ENCODE measurements at places on chromosomes 1 and 21.

- DNase-seq, result no peak
Observed at GRCh38 chr1:106680776-106681344, 375.6 kb upstream of the PRMT6 start.

DNA sequence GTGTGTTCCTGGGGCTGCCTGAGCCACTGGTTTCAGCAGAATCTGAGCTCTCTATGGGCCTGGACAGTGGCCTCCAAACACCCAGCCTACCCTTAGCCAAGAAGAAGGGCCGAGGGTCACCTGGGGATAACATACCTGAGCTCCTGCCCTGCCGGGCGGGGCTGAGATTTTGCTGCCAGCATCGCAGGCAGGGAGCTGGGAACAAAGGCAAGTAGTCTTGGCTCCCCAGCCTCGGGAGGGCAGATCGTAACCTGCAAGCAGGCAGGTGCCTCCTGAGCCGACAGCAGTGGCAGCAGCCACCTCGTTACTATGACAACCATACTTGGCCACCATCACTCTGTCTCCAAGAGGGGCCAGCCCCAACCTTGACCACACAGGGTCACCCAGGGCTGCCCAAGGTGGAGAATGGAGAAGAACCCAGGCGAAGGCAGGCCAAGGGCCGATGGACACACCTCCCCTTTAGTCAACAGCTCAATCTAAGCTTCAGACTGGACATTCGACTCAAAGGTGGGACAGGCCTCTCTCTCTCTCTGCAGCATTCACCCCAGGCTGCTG is 54.6 kb downstream of the TOMM20 start:
- no peak for DNase-seq

GRCh38 chr1:231497629-231498152 is 30.8 kb upstream of the TSNAX start:
- no peak for DNase-seq

GRCh38 chr1:23436520-23437354 is 12.2 kb upstream of the TCEA3 start:
- peak; percentile 18 for DNase-seq

DNA sequence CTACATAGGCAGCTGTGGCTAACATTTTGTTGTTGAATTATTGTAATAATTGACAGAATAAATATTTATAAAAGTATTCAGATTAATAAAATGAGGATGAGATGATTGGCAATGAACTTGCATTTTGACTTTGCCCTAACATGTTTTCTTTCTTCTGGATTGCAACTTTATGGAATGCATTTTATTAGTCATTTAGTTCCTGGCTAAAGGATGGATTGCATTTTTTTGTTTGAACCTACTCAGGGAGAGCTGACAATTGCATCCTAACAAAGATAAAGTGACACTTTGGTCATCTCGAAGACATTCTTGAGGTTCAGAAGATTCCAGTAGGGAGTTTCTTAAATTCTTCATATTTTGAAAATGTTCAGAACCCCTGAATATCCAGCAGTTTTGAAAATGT is 37.5 kb downstream of the PGM1 start:
- no peak for DNase-seq

GRCh38 chr1:240258910-240259309 is 167.2 kb downstream of the FMN2 start:
- DNase-seq, result no peak

DNA sequence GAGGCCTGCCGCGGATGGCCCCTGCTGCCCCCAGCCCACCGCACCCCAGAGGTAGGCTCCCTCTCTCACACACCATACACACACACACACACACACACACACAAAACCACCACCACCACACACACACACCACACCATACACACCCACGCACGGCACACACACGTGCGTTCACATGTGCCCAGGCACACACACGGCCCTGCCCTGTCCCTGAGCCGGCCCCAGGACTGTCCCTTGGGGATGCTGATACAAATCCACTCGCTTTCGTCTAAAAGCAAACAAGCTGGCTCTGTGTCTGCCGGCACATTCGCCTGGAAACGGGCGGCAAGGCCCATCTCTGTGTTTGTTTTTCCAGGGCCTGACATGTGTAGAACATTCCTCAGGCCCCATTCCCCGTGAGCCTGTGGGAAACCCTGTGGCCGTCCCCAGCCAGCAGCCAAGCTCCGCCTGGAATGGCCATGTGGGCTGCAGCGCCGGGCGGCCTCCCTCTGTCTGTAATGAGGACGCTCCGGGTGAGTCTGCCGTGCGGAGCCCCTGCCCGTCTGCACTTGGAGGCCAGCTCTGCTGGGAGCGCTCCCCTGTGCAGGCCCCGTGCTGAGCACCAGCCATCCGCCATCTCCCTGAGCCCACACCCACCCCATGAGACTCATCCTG is 67.4 kb downstream of the DMRTB1 start:
- no peak for DNase-seq

DNA sequence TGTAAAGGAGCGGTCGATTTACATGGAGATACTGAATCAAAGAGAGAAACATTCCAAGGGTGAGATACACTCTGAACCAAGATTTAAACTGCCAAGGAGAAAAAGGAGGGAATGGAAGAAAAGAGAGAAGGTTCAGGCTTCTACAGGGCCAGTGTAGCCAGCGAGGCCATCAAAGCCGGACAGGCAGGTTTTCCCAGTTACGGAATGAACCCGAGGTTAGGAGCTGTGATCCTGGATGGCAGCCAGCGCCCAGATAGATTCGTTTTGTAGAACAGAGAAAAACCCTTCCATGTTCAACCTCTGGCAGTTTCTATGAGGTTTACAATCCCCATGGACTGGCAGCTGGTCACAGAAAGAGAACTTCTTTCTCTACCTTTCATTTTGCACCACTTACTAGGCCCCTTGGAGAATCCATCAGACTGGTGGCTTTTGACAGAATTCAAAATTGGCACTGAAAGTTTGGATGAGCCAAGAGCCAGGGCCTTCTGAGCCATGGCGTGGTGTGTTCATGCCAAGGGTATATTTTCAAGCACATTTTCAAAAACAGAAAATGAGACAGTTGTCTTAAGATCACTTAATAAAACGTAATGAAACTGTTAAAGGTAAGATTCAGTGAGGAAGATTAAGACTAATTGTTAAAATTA is 171.5 kb downstream of the RUNX1 start:
- DNase-seq, result no peak

GRCh38 chr1:210617293-210617692 is 288.6 kb downstream of the HHAT start:
- DNase-seq, result no peak

DNA sequence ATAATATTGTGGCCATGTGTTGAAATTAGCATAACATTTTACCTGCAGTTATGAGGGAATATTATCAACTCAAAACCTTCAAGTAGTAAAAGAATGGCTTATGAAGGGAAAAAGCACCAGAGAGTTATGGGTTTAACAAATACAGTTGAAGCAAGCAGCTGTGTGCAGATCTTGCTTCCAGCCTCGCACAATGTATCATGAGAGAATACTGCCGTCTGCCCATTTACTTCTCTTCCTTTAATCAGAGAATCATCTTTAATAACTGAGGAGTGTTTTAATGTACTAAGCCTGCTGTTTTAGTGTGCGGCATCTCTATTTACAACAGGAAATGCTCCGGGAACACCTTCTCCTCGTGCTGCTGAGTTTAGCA is 120.9 kb downstream of the ATG4C start:
- no peak for DNase-seq

DNA sequence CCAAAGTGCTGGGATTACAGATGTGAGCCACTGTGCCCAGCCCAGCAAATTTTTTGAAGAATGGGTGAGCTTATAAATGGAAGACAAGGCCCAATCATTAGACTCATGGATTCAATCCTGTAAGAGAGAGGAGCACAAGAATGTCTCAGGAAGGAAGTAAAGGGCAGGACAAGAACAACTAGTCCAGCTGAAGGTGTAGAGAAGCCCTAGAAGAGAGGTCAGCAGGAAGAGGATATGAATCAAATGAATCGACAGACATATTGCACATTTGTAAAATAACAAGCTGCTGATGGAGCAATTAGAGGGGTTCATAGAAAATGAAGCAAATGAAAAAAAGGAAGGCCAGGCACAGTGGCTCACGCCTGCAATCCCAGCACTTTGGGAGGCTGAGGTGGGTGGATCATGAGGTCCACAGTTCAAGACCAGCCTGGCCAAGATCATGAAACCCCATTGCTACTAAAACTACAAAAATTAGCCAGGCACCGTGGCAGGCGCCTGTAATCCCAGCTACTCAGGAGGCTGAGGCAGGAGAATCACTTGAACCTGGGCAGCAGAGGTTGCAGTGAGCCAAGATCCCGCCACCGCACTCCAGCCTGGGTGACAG is 74.9 kb downstream of the MIS18A start:
- no peak for DNase-seq

DNA sequence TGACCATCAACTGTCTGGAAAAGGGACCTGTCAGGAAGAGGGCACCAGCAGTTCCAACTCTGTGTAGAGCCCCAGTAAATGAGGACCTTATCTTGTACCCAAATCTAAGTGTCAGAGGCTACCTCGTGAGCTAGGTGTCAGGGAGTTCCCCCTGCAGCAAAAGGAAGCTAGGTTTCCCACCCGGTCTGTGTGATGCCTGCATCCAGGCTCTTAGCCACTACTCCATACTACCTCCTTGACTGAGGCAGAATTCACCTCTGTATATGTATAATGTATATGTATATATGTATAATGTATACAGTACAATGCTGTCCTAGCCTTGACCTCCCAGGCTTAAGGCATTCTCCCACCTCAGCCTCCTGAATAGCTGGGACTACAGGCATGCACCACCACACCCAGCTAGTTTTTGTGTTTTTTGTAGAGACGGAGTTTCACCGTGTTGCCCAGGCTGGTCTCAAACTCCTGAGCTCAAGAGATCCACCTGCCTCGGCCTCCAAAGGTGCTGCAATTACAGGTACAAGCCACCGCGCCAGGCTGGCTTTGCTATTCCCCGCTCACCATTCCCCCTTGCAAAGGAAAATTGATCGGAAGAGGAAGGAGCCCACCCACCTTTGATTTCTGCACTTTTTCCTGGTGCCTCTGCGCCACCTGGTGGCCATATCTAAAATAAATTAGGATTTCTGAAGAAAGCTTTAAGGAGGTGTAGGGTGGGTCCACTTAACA is 15.7 kb upstream of the LUZP1 start:
- DNase-seq, result peak; percentile 57

DNA sequence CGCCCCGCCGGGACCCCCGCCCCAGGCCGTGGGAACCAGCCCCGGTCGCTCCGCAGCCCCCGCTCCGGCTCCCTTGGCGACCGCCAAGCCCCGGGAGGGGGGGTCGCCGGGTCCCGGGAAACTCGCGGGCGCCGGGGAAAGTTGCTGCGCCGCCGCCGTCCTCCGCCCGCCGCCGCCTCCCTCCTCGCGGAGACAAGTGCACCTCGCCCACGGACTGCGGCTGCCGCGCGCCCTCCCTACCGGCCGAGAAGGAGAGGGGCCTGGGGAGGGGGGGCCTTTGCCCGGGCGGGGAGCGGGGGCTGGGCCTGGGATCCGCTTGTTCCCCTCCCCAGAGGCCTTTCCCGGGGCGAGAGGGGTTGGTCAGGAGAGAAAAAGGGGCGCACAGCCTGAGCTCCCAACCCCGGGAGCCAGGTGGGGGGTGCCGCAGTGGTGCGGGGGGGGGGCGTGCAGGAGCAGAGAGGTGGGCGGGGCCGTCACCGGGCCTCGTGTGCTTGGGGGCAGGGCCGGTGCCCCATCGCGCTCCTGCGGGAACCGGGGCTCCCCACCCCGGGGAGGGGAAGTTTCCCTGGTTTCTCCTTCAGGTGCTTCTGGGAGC is 592 bp downstream of the AGRN start:
- DNase-seq, result no peak

DNA sequence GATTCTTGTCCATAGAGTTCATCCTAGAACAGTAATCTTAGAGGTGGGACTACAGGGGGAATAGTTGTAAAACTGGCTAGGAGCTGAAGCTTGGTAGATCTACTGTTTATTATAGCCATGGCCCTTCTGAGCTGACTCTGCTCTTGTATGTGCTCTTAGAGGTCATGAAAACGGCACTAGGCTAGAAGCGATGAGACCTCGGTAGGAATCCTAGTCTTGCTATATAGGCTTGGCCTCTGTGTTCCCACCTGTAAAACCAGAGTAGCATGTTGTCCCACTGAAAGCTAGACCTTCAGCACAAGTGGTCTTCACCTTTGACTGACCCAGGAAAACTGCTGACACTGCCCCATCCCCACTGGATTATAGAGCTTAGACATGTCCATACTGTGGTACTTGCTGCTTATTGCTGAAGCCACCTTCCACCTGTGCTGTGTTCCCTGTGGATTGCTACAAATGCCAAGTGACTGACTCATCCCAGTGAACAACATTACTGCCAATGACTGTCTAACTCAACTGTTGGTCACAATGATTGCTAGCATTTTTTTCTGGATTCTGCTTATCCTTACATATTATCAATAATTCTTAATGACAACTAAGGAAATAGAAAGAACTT is 23.0 kb upstream of the PIGC start:
- DNase-seq, result no peak

- DNase-seq, result no peak
Observed at GRCh38 chr21:42671778-42672593, 18.6 kb downstream of the PDE9A start.

All from CD4-positive, alpha-beta memory T cell (primary cell).